ENCODE measurements at places on chromosomes 11 and 22. TPM values are rescaled to one million over a fixed set of nuclear protein-coding genes. Genes with fewer than 3 reads are reported as not detected.

DNA sequence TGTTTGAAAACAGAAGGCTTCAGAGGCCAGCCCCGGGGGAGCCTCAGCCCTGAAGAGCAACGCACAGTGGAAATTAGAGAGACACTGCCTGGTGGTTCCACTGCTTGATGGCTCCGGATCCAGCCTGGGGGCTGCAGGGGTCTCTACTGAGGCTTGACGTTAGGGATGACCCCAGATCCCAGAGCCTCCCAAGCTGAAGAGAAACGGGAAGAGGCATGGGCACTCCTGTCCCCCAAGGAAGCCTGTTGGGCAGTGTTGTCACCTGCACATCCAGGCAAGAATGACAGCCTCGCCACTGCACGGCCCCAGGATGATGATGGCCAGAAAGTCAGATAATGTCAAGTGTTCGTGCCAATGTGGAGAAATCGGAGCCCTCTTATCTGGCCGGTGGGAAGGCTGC is 56.8 kb upstream of the FGF3 start:
- no peak for DNase-seq

GRCh38 chr11:74282421-74282820 is 29.0 kb downstream of the P4HA3 start:
- no peak for DNase-seq

DNA sequence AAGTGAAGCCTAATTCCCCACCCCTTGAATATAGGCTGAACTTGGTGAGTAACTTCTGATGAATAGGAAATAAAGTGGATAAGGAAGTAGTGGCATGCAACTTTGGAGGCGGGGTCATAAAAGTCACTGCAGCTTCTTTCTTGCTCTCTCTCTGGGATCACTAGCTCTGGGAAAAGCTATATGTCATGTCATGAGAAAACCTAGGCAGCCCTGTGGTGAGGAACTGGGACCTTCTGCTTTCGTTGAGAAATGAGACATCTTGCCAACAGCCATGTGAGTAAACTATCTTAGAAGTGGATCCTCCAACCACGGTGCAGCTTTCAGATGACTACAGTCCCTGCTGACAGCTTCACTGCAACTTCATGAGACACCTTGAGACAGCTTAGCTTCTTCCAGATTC is 15.7 kb downstream of the ZNF214 start:
- no peak for DNase-seq

DNA sequence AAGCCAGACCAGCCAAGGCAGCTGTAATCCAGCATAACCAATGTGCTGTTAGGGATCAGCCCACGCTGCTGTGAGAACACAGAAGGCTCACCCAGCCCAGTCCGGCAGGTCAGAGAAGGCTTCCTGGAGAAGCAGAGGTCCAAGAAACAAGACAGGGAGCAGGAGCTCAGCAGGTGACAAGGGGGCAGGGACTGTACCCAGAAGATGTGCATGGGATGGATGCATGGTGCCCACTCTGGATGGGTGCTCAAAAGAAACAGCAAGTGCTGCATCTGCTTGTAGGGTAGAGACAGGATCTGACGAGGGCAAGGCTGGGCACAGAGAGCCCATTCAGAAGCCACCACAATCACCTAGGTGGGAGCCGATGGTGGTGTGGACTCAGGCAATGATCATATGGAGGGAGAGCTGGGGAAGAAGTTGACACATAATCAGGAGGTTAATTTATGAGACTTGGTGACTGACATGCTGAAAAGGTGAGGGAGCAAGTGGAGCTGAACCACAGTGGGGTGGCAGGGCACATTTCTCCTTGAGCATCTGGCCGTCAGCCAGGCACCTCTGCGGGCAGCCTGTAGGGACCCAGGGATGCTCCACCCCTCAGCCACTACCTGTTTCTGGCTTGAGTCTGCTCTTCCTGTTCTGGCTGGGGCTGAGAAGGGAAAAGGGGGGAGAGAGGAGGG is 102.3 kb upstream of the DRD2 start:
- DNase-seq: no peak

- DNase-seq: no peak
Measured at GRCh38 chr11:118241764-118242098, 10.4 kb downstream of the MPZL3 start.

The C11orf97 gene
- not detected for total RNA-seq

- DNase-seq: no peak
Measured at GRCh38 chr22:24841261-24841660, 35.2 kb downstream of the SGSM1 start.

The CD81 gene
- total RNA-seq: 211 TPM

The SLC22A24 gene
- not detected for total RNA-seq

DNA sequence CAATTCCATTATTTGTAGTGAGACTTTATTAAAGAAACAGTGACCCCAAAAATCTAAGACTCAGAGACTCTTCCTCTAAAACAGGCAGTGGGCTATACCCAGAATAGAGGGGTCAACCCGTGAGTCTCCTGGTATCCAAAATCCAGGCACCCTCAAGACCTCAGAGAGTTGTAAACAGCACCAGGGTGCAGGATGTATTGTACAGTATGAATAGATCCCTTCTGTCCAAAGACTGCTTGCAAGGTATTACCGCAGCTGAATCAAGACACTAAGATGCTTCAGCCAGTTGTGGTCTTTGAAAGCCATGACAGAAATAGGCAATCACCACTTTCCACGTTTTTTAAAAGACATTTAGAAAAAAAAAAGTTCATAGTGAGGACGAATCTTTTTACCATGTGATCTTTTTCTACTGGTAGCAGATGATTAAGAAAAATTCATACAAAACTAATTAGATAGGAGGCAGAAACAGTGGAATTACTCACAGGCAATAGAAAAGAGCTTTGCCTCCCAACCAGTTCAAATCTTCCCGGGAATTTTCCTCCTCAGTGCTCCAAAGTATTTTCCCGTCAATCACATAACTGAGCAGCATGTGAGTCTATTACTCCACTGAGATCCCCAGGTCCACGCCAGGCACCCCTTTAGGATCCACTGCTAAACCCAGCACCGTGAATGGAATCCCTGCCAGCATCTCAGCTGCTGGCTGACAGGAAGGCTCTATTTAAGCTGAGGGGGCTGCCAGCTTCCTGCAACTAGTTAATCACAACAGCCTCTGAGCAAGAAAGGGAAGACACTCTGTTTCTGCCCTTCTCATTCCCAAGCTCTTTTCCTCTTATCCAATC is 113.1 kb downstream of the ETS1 start:
- DNase-seq: no peak

The CHRM4 gene
- 0.23 TPM for total RNA-seq

DNA sequence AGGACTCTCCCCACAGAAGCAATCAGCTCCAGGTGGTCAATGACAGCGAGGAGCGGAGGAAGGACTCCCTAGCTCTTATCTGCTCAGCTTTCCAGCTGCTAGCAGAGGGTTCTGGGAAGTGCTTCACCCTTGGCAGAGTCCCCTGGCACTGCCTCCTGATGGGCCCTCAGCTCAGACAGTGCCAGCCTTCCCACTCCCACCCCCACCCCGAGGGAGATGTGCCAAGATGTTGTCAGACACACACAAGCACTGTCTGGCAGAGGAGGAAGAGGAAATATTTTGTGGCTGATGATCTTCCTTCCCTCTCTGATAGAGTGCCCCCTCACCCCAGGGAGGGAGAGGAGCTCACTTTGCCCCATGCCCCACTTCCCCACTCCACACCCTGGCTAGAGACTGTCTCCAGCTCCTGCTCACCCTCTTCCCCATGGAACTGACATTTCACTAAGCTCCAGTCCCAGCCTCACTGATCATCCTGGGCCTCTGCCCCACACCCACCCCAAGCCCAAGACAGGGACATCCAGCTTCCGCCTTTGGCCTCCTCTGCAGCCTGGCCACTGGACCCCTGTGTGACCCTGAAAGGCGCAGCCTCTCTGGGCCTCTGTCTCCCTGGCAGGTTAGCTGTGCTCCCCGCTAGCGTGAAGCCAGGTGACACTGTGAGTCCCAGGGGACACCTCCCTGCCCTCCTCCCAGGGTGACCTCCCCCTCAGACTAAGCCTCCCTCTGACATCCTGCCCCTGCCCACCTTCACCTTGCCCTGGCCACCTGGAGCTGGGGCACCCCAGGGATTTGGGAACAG is 44.5 kb downstream of the SLCO2B1 start:
- DNase-seq: no peak

The BTG4 gene
- total RNA-seq: not detected

The OR8K5 gene
- total RNA-seq: not detected

The PTPRJ gene
- total RNA-seq: 53.2 TPM

DNA sequence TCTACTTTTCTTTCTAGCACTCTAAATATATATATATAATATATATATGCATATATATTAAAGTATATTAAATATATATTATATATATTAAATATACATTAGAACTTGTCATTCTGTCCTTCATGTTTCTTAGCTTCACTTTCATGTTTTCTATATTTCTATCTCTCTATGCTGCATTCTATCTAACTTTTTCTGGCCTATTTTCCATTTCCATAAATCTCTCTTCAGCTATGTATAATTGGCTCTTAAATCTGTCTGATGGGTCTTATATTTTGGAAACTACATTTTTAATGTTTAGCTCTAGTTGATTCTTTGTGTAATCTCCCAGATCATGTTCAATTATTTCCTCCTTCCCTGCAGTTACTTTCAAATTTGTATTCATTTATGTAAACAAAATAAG is 72.2 kb downstream of the MTNR1B start:
- no peak for DNase-seq

GRCh38 chr11:74023276-74023675 is 14.4 kb upstream of the UCP3 start:
- no peak for DNase-seq

GRCh38 chr11:87754685-87755084 is 420.6 kb downstream of the RAB38 start:
- no peak for DNase-seq

GRCh38 chr11:66479394-66480116 is 679 bp upstream of the DPP3 start:
- no peak for DNase-seq

The CEP126 gene
- total RNA-seq: 0.67 TPM

GRCh38 chr11:101880222-101880621 is 34.6 kb upstream of the CEP126 start:
- DNase-seq: no peak

The NXPE1 gene
- total RNA-seq: not detected

The MYEOV gene
- not detected for total RNA-seq

- DNase-seq: no peak
Measured at GRCh38 chr22:38271927-38272372, 860 bp downstream of the TMEM184B start.

The CDC42BPG gene
- 0.07 TPM for total RNA-seq

- no peak for DNase-seq
Measured at GRCh38 chr11:88179971-88180629, 4.9 kb upstream of the RAB38 start.

- no peak for DNase-seq
Measured at GRCh38 chr11:19573666-19574065, 139.0 kb upstream of the NAV2 start.

DNA sequence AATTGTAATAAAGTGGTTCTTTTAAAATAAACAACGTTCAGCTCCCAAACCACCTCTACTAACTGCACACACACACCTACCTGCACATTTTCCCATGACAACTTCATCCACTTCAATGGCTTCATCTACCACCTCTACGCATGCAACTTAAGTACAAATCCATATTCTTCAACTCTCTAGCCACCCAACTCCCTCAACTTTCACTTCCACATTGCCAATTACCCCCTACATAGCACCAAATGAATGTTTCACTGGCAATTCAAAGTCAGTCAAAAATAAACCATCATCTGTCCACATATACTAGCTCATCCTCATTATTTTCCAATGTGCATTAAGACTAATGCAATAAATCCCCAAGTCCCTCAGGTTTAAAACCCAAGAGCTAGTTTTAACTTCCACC is 50.7 kb upstream of the ARHGAP32 start:
- DNase-seq: no peak

- no peak for DNase-seq
Measured at GRCh38 chr22:50274311-50274710, 4.1 kb upstream of the MAPK11 start.

DNA sequence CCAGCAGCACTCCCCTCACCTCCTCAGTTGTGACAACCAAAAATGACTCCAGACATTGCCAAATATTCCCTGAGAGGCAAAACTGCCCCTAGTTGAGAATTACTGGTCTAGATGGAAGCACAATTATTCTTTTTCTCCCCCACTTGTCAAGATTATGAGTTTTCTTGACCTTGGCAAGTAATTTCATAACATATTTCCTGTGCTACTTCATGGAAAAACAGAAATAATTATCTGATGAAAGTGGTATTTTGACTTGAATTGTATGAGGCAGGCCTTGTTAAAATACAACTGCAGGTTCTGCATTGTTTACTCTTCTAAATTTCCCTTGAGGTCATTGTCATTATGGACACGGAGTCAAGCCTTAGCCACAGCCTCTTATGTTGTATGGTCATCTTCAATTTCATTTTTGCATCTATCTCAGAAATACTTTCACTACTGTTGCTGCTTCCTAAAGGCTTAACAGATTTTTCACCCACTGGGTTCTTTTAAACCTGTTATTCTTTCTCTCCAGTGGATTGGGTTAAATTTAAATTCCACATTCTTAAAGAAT is 32.2 kb upstream of the LDLRAD3 start:
- DNase-seq: no peak

GRCh38 chr11:112583261-112583893 is 322.7 kb upstream of the PLET1 start:
- DNase-seq: no peak

DNA sequence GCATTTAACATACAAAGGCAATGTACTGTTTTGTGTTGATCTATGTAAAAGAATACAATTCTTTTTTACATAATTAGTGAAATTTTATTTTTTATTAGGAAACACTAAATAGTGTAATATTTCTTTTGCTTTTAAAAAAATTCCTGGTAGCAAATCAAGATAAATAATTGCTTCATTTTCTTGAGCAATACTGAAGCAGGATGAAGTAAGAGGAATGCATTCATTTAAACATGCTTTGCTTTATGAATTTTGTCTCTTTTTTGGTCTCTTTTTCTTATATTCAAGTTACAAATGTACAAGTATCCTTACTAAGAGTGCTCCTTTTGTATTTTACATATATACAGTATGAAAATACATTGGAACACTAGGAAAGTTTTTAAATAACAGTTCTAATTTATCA is 144.4 kb upstream of the TEAD1 start:
- DNase-seq: no peak

DNA sequence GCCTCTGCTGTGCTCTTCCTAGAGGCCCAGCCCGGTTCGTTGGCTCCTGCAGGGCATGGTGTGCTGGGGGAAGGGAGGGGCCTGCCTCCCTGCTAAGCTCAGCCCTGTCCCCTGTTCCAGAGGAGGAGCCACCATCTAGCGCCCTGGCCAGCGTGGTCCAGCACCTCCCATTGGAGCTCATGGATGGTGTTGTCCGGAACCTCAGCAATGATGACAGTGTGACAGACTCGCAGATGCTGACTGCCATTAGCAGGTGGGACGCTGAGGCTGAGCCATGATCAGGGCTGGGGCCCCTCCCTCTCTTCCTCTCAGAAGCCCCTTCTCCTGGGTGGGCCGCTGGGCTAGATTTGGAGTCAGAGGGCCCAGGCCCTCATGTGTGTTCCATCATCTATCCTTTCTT is 9.1 kb downstream of the USP35 start:
- DNase-seq: no peak

GRCh38 chr11:8066911-8067455 is 14.0 kb upstream of the TUB start:
- peak; percentile 3 for DNase-seq

- DNase-seq: peak; percentile 55
Measured at GRCh38 chr11:35146074-35146521, 7.1 kb downstream of the CD44 start.

The DEUP1 gene
- not detected for total RNA-seq

- DNase-seq: no peak
Measured at GRCh38 chr22:44291265-44291664, 21.5 kb downstream of the SHISAL1 start.

GRCh38 chr11:116691771-116692177 is 81.0 kb downstream of the BUD13 start:
- peak; percentile 33 for DNase-seq

GRCh38 chr11:75320643-75321042 is 30.8 kb downstream of the ARRB1 start:
- DNase-seq: no peak
